ENCODE measurements at places on chromosomes 7 and 10.

DNA sequence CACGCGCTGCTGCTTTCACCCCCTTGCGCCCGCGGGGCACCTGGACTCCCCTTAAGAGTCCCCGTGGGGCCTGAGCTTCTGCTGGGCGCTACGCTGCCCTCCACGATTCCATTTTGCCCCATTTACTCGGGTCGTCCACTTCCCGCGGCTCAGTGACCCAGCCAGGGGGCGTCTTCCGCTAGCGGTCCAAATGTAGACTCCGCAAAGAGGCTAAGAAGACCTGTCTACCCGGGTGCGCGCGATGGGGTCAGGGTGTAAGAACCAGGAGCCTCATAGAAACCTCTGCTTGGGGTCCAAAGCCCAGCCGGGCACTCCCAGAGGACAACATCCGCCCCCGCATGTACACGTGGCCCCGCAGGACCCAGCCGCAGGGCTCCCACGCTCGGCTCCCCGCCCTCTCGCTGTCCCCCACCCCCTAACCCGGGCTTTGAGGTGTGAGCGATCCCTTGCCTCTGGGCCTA, 5.2 kb upstream of the HMX2 start:
- peak; percentile 14 for DNase-seq

- no peak for DNase-seq
Observed at GRCh38 chr10:101617102-101617823, 29.1 kb downstream of the DPCD start.

GRCh38 chr10:110491346-110491745, 6.4 kb upstream of the DUSP5 start:
- DNase-seq = no peak

- no peak for DNase-seq
Observed at GRCh38 chr7:34664755-34665154, 6.7 kb downstream of the NPSR1 start.

GRCh38 chr10:43949351-43949750, 300.7 kb upstream of the ZNF32 start:
- DNase-seq = no peak

- no peak for DNase-seq
Observed at GRCh38 chr10:79560160-79560709, at the start of gene SFTPA2. Gene SFTPA2, minus strand, starts transcription at chr10:79560407. Its CDS starts 924 bp downstream, at chr10:79559483.

- no peak for DNase-seq
Observed at GRCh38 chr7:84043661-84044191, 150.9 kb downstream of the SEMA3A start.

DNA sequence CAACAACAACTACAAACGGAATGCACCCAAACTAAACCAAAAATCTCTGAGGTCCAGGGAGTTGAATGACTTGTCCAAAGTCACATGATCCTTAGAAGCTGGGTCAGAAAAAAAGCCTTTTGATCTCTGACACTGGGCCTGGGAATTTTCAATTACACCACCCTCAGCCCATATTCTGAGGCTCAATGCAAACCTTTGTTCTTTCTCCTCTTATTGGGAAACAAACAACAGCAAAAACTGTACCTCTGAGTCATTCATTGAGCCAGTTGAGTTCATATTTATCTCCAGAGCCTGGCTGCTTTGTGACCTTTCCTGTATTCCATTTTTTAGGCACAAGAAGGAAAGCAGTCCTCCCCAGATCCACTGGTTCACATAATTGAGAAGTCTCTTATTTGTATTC, 51.2 kb upstream of the SORCS1 start:
- no peak for DNase-seq

GRCh38 chr10:77936697-77937567, 10.4 kb upstream of the DLG5 start:
- DNase-seq = no peak

GRCh38 chr10:23294638-23295247, 49.9 kb downstream of the C10orf67 start:
- no peak for DNase-seq

- peak; percentile 87 for DNase-seq
Observed at GRCh38 chr10:30701451-30702173, 72.1 kb upstream of the LYZL2 start.

GRCh38 chr10:59173414-59173813, 3.0 kb upstream of the PHYHIPL start:
- DNase-seq = no peak

DNA sequence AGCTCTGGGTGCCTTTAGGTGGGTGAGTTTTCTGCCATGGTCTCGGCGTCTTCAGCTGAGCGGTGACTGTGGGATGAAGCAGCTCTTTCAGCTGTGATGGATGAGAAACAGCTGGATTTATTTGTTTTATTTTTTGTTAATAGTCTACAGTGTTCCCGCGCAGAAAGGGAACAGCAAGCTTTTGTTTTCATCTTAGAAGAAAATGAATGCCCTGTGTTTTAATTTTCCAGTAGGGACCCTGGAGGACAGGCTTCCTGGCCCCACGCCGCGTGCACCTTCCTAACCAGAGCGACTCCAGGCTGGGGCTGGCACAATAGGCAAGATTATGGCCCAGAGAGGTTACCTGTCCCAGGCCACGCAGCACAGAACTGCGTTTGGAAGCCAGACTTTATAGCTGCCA, 57.6 kb downstream of the GTF2IRD1 start:
- no peak for DNase-seq

- DNase-seq = no peak
Observed at GRCh38 chr10:120606051-120606764, 149.2 kb downstream of the PLPP4 start.

DNA sequence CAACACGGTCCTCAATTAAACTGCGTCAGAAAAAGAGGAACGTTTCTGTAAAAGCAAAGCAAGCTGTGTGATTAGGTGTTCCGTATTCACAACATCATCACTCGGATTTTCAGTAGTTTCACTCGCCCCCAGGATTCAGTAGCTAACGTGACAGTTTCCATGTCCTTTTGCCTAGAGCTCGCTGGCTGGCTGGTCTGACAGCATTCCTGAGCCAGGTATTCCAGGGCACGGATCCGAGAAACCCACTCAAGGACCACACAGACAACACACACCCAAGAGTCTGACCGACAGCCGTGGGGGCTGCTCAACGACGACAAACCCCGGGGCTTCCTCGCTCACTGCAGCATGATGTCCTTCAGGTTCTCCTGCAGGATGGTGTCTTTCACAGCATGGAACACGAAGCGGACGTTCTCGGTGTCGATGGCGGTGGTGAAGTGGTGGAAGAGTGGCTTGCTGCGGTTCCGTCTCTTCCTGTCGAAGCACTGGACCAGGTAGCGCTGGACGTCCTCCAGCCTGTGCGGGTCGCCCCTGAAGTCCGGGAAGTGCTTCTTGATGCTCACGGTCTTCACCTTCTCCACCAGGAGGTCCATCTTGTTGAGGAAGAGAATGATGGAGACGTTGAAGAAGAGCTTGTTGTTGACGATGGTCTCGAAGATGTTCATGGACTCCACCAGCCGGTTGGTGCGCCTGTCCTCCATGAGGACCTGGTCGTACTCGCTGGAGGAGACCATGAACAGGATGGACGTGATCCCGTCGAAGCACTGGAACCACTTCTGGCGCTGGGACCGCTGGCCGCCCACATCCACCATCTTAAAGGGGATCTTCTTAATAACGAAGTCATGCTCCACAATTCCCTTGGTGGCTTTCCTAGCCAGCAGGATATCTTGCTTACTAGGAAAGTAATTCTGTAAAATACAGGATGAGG, 43.1 kb downstream of the AMZ1 start:
- DNase-seq = no peak

DNA sequence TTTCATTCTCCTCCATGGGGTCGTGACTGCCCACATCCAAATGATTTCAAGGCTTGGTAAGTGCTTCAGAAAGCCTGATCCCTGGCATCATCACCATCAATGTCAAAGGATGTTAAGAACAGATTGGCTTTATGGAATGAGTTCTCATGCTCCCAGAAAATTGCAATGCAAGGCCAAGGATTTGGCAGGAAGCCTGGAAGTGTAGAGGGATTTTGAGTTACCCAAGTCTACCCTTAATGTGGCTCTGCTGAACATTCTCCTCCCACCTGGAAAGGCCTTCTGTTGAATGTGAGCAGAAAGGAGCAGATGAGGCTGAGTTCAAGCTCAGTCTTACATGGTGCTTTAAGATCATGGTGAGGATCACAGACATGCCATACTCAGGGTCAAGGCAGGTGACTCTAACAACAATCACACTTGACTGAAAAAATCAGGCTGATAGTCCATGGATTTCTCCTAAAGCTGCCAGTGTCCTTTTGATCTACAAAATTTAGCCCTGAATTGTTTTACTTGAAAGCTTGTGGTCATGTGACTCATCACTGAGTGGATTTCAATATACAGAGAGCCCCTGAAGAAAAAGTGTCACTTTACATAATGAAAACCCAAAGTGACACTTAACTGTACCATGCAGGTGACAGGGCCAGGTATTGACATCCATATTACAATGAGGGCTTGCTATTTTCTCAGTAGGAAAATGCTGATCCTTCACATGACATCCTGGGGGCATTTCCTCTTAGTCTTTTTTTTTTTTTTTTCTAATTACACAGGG, 111.1 kb upstream of the PDLIM1 start:
- DNase-seq = no peak

DNA sequence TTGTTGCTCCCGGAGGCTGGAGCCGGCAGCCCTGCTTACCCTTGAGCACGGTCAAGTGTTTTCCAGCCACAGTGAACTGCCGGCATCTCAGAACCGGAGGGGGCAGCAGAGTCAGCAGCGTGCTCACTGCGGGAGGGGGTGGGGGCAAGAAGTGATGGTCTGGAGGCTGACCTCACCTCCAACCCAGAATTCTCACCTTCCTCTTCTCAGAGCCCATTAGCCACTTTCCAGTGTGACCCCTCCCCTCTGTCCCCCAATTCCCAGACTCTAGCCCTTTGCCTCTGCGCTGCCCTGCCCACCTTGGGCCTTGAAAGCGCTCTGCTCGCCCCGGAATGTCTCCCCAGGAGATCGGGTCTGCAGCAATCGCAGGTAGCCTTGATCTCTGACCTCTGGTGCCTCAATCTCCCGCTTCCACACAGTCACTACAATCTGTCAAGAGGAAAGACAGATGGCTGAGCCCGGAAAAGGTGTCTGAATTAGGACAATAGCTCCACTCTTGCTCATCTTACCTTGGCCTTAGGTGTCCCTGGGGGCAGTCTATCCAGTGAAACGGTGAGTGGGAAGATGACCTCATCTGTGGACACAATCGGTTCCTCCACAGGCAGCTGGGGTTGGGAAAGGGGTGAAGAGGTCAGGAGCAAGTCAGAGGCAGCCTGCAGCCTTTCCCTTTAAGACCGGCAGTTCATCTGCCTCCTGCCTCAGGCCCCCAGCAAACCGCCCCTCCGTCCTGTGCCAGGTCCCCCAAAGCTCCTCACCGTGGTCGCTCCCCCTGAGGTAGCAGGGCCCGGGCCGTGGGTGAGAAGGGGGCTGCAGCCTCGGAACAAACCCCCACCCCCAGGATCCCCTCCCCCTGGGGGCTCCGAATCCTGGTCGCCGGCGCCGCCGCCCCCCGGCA, 942 bp downstream of the TRAPPC14 start:
- no peak for DNase-seq

DNA sequence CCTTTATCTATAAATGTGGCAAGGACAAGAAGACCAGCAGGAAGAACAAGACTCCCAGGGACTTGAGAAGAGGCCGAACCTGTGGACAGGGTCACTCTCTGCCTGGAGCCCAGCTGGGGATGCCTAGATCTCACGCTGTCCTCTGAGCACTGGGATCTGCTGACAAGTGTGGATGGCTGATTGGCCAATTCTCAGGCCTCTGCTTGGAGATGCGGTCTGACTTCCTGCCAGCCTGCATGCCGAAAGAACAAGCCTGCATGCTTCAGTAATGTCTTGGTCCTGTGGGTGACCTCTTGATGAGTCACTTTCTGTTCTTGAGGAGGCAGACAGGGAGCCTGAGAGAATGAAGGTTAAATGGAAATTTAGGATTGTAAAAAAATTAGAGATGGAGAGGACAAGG, 84.7 kb downstream of the TMEM178B start:
- peak; percentile 2 for DNase-seq

DNA sequence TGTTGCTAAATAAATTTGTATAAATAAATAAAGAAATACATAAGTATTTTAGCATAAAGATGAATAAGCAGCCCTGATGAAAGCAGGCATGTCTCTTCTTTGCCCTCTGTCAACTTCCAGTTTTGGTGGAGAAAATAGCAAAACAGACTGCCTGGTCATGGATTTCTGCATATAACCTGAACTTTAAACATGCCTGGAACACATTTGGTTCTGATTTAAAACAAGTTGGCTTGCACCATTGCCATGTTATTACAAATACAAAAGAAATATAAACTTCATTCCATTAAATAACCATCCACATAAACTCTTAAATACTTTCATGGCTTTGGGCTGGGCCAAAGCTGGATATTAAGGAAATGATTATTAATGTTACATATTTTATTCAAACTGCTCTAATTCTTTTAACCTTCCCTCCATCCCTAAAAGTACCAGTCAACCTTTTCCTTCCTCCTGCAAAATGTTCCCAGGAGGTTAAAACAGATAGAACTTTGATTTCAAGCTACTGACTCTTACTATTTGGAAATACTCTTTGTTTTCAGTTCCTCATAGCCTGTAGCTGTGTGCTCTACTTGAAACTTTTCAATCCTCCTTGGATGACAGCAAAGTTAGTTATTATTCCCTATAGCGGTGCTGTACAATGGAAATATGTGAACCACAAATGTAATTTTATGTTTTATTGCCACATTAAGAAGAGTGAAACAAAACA, 96.3 kb downstream of the BICC1 start:
- DNase-seq = no peak

GRCh38 chr7:96089511-96089910, 232.4 kb downstream of the SLC25A13 start:
- no peak for DNase-seq

- no peak for DNase-seq
Observed at GRCh38 chr7:105621617-105622016, 40.3 kb upstream of the EFCAB10 start.

GRCh38 chr10:70260259-70260658, 23.5 kb downstream of the NPFFR1 start:
- no peak for DNase-seq

DNA sequence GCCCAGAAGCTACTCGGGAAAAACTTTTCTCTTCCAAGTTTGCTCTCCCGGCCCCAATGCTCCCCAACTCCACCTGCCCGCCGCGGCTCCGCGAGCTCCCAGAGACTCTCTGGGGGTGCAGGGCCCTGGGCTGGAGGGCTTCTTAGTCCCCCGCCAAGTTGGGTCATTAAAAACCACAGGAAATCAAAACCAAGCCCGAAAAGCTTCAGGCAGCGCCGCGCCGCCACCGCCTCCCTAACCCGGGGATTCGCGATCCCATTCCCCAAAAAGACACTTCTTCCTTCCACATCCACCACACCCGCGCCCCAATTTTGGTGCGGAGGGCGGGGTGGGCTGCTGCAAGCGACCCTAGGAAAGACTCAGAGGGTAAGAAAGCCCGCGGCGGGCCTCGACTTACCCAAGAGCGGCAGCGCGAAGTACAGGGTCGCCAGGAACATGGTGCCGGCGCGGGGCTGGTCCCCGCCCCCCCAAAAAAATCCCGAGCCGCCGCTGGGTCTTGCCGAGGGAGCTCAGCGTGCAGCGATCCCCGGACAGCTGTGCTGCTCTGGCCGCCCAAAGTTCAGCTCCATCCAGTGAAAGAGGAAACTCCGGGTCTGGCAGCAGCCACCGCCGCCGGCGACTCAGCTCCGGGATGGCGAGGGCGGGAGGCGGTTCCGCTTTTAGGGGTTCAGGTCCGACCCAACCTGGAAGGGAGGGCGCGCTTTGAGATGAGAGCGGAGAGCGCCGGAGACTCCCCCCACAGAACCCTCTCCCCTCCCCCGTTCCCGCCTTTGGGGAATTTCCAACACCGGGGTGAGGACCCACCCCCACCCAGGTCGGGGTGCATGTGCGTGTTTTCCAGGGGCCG, 1.2 kb downstream of the GFRA1 start:
- DNase-seq = no peak

- DNase-seq = no peak
Observed at GRCh38 chr10:114070710-114071109, 27.0 kb downstream of the ADRB1 start.
